ENCODE measurements at places on chromosomes 7 and 10.

GRCh38 chr7:68697796-68698280, 900.4 kb upstream of the AUTS2 start:
- no peak for DNase-seq

DNA sequence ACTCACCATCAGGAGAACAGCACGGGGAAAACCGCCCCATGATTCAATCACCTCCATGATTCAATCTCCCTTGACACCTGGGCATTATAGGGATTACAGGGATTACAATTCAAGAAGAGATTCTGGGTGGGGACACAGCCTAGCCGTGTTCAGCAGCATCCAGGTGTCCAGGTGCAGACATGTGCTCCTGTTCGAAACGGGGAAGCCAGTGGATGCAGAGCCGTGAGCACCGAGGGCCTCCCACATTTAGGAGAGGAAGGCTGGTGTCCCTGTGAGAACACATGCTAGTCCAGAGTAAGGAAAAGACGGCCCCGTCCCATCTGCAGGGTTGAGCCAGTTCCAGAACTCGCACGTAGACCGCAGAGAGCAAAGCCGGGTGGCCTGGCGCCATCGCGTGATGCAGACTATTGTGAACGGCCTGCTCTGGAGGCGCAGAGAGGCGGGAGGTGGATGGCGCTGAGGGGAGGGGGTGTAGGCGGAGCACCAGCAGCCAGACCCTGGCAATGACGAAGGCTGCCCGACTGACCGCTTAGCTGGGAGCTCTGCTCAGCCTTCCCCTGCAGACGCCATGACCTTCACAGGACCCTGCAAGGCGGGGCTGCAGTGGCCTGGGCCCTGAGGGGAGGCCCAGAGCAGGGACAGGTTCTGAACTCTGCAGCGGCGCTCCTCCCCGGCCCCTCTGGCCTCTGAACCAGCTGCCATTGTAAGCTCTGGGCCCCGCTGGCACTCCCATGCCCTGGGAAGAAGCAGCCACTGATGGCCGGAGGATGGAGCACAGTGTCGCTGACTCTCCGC, 141.6 kb upstream of the TCERG1L start:
- DNase-seq = no peak

DNA sequence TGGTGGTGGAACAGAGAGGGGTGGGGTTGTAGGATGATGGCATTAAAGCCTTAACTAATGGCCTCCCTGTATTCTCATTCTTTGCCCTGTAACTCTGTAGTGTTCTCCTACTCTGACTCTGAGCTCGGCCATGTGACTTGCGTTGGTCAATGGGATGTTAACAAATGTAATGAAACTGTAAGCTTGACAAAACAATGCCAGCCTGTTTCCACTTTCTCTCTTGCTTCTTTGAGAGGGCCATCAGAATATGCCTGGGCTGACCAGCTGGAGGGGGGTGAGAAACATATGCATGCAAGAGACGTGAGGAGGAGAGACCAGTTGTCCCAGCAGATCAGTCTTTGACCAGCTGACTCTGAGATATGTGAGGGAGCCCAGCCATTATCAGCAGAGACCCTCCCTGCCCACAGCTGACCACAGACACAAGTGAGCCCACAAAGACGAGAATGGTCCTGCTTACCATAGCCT, 100.6 kb downstream of the ICA1 start:
- DNase-seq = no peak

DNA sequence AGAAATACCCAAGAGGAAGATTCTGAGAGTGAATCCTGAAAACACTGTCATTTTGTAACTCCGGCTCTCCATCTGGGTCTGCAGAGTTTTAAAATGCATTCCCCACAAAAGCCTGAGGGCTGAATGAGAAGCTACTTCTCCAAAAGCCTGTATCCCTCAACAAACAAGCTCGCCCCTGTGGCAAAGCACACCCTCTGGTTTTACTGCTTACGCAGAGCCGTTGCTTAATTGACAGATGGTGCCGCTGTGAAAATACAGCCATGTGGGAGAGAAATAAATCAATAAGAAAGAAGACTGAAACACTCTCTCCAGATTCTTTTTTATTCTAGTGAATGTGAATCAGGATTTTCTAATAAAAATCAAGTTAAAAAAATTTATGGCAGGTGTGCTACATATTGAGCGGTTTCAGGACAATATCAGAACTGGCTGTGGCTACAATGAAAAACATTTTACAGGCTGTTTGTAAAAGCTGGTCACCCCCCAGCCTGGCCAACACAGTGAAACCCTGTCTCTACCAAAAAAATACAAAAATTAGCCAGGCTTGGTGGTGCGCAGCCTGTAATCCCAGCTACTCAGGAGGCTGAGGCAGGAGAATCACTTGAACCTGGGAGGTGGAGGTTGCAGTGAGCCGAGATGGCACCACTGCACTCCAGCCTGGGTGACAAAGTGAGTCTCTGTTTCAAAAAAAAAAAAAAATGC, 32.5 kb downstream of the C7orf33 start:
- no peak for DNase-seq

GRCh38 chr10:5547681-5547930, 22.8 kb downstream of the CALML3 start:
- no peak for DNase-seq

DNA sequence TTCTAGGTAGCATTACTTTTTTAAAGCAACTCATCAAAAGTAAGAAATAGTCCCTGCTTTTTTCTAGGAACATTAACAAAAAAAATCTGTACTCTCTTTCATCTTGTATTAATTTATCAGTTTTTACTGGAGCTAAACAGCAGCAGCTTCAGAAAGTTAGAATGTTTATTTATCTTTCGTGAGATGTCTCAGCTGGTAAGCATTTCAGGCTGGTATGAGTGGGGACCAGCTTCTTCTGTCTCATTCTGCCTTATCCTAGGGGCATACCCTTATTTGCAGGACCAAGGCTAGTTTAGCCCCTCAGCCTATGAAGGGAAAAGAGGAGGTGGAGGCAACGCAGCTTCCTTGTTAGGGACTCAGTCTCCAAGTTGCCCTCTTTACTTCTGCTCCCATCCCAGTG, 35.1 kb downstream of the LANCL2 start:
- DNase-seq = no peak

GRCh38 chr10:85645053-85645452, 721.5 kb downstream of the GRID1 start:
- DNase-seq = no peak

DNA sequence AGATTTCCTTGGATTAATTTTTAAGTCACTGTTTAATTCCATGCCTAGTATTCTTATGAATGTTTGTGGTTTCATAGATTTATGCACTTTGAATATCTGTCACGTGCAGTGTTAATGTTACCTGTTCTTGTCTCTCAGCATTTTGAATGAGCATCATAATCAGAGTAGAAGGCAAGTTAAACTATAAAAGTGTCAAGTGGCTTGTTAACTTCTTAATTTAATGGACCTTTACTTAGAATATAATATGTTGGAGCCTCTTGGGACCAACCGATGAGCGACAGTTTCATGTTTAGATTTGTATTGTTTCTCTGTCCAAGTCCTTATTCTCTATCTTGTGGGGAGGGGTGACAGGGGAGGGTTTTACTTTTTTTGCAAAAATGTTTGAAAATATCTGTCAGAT, 50.6 kb upstream of the MTURN start:
- no peak for DNase-seq

- DNase-seq = no peak
Measured at GRCh38 chr10:69241575-69241974, 21.4 kb downstream of the HKDC1 start.

DNA sequence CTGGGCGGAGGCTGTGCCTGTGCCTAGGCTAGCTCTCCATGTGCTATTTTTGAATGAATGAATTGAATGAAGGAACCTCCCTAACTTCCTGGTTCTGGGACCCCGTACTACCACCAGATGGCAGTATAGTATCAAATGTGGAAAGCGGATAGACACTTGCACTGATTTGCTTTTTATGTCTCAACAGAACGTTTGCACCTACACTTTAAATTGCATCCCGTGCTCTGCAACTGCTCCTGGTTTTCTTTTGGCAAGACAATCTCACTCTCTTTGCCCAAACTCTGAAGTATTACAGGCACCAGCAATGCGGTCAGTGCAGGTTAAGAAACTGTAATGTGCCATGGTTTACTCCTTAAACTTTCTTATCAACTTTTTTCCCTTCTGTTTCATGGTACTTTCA, 6.5 kb downstream of the FZD8 start:
- DNase-seq = peak; percentile 66

- DNase-seq = no peak
Measured at GRCh38 chr7:146728611-146729010, 612.0 kb downstream of the CNTNAP2 start.

- DNase-seq = no peak
Measured at GRCh38 chr10:98106531-98106930, 27.9 kb upstream of the R3HCC1L start.

- no peak for DNase-seq
Measured at GRCh38 chr7:150982351-150982750, 4.2 kb upstream of the KCNH2 start.

- DNase-seq = no peak
Measured at GRCh38 chr10:36634916-36635315, 490.5 kb upstream of the ANKRD30A start.

GRCh38 chr7:33870120-33870519, 35.2 kb upstream of the BMPER start:
- DNase-seq = no peak

DNA sequence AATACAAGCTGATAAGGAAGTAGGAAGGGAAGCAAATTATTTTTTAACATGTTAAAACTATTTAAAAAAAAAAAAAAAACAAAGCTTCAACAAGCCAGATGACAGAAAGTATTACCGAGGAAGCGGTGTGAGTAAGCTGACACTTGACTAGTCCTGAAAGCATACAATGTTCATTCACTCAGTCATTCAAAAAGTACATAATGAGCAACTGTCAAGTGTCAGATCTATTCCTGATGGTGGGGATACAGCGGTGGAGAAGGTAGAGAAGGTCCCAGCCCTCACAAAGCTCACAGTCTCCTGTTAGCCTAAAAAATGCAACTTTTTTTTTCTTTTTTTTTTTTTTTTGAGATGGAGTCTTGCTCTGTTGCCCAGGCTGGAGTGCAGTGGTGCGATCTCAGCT, 40.0 kb downstream of the RAPGEF5 start:
- DNase-seq = no peak

DNA sequence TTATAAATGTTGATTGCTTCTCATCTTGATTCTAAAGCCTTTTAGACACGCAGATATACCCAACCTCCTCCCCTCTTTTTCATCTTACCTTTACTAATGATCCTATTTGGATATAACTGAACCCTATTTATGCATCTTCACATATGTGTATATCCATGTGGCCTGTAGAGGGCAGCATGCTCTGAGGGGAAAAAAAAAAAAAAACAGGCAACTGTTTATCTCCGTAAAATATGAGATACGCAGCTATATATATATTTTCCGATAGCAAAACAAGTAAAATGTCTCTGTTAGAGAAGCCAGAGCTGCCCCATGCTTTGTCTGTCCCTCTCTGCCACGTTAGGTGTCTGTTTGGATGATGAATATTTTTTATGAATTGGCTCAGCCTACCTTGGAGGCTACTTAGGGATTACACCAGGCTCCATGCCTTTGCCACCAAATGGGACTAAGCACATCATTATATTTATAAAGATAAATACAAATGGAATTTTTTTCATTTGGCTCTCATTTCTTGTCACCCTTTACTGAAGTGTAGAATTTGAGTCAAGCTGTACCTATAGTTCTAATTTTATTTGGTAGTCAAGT, 174.8 kb upstream of the FZD1 start:
- DNase-seq = no peak

DNA sequence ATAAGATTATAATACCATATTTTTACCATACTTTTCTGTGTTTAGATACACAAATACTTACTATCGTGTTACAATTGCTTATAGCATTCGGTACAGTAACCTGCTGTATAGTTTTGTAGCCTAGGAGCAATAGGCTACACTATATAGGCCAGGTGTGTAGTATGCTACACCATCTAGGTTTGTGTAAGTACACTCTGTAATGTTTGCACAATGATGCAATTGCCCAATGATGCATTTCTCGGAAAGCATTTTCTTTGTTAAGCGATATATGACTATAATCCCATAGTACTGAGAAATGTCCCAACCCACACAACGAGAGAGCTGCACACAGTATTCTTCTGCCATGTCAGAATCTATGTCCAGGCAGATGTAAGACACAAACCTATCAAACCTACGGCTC, 160.0 kb downstream of the NEBL start:
- no peak for DNase-seq

DNA sequence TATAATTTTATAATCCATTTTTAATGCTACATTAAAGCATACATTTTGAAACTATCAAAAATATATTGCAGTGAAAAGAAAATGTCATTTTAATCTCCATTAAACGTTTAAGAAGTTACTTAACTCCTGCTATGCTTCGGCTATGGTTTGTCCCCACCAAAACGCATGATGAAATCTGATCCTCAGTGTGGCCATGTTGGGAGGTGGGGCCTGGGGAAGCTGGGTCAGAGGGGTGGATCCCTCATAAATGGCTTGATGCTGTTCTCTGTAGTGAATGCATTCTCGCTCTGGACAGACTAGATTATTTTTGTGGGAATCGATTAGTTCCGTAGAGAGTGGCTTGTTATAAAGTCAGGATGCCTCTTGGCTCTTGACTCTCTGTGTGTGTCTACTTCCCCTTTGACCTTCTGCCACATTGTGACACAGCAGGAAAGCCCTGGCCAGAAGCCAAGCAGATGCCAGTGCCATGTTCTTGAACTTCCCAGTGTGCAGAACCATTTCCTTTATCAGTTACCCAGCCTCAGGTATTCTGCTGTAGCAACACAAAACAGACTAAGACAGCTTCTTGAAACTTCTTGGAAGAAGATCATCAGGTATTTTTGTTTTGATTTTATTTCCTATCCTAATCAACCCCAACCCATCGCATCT, 77.8 kb downstream of the TCERG1L start:
- no peak for DNase-seq

DNA sequence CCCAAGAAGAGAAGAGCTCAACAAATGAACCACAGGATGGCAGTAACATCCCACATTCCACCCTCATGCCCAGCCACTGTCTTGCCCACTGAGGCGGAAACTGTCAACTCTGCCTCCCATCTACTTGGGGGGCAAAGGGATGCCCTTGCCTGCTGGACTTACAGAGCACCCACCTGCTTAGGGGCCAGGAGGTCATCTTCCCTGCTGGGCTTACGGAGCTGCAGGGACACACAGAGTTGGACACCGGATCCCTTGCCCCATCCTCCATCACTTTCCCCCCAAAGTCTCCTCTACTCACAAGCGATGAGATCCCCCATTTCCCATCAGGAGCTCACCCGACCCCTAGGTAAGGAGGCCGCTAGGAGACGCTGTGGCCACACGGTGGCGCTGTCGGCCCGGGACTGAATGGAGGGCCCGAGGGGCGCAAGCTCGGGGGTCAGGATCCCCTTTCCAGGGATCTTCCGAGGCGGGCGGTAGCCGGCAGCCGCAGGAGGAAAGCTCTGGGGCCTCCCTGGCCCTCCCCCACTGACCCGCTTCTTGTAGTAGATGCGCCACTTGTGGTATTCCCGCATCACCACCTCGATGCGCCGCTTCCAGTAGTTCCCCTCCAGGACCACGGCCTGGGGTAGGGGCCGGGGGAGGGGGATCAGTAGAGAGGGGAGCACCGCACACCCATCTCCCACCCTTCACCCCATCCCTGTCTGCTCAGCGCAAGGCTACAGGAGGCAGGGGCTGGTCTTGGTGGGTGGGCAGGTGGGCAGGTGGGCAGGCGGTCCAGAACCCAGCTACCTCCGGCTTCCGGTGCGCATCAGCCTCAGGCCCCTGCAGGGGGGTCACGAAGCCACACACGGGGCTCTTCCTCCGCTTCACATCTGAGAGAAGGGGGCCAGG, 17.3 kb downstream of the MLXIPL start:
- peak; percentile 63 for DNase-seq

GRCh38 chr10:129833994-129834739, 129.9 kb downstream of the EBF3 start:
- DNase-seq = no peak
